ENCODE measurements at places on chromosomes 13 and 19.

DNA sequence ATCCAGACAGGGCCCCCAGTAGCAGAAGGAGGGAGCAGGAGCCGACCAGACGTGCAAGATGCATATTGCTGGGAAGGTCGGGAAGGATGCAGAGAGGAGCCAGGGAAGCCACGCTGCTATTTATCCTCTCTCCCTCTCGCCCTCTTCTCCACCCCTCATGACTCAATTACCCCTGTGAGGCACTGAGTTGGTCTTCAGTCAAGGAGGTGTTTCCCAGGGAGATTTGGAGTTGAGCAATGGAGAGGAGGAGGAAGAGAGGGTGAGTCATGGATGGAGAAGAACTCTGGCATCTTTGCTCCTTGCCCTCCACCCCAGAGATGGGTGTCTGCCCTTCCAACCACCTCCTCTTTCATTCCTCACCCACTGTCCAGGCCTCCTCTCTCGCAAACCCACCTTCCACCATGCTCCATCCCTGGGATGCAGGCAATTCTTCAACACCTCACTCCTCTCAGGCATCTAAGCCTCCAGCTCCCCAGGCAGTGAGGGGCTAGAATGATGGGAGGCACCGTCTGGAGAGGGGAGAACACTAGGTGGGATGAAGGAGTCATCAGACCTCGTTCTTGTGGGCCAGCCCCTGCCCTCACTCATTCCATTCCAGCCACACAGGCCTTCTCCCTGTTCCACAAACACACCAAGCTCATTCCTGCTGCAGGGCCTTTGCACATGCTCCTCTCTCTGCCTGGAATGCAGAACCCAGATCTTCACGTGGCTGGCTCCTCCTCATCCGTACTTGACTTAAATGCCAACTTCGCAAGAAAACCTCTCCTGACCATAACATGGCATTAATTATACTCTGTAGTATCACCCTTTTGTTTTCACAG lies at the start of gene SBSN:
SBSN (minus strand) TSS at position 94 of the 821 bp plus-strand sequence; CDS start at position 64, 30 bp downstream.
- no peak for DNase-seq

GRCh38 chr19:12656899-12657571 lies 9.5 kb downstream of the MAN2B1 start:
- DNase-seq: no peak

DNA sequence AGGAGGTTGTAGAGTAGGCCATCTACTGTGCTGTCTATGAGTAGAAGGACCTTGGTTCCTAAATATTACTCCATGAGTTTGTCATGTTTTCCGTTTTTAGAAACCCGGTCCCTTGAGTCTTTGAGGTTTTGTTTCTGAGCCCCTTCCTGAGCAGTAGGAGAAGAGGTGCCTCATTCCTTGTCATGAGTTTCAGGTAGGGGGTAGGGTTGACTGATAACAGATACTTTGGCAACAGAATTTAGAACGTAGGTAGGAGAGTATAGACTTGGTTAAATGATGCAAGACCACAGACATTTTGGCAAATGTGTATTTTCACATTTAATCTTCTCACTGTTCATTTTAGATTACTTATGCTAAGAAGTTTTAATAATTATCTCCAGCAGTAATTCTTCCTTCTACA lies 24.6 kb downstream of the LMO7 start:
- DNase-seq: no peak

DNA sequence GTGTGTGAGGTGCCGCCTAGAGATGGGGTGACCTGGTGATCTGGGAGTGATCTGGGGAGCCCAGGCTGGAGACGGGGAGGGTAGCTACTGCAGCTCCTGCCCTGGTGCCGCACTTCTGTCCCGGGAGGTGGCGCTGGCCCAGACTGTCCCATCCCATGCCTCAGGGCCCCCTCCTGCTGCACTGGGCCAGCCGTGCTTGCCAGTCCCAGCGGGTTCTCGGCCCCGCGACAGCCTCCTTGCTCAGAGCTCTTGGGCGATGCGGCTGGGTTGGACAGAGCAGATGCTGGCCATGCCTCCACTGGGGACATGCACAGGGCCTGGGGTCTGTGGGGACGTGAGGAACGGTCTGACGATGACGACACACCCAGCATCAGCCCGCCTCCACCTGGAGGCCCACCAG lies 2.5 kb downstream of the RAX2 start:
- no peak for DNase-seq

- DNase-seq: no peak
Measured at GRCh38 chr13:33004511-33004910, 11.7 kb upstream of the KL start.

DNA sequence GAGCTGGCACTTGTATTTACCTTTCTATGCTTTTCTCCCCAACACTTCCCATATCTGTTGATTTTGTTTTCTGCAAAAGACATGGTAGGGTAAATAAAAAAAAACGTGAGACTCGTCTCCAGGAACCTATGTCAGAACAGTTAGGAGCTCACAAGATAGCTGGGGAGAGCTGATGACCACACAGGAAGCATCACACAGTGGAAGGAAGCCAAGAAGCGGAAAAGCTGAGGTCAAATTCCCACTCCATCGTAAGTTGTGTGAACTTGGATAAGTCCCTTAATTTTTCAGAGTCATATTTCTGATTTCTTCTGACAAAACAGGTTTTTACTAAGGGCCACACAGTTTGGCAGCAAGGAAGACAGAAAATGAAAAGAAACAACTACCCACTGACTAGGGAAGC lies 199.6 kb downstream of the KLF5 start:
- no peak for DNase-seq

- peak; percentile 95 for DNase-seq
Measured at GRCh38 chr19:58513694-58514563, 2.1 kb upstream of the SLC27A5 start.

GRCh38 chr13:93473441-93474270 lies 247.0 kb downstream of the GPC6 start:
- DNase-seq: no peak

DNA sequence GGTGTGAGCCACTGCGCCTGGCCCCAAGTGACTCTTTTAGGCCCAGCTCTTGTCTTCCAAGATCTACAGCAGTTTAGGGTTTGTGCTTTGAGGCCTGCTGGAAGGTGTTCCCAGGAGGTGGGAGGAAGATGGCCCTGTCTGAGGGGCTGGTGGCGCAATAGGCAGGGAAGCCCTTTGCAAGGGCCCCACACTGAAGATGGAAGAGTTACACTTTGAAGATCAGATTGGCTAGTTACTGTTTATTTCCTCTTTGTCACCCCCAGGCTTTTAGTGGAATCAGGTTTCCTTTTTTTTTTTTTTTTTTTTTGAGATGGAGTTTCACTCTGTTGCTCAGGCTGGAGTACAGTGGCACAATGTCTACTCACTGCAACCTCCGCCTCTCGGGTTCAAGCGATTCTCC lies 1.9 kb upstream of the RABAC1 start:
- DNase-seq: no peak

DNA sequence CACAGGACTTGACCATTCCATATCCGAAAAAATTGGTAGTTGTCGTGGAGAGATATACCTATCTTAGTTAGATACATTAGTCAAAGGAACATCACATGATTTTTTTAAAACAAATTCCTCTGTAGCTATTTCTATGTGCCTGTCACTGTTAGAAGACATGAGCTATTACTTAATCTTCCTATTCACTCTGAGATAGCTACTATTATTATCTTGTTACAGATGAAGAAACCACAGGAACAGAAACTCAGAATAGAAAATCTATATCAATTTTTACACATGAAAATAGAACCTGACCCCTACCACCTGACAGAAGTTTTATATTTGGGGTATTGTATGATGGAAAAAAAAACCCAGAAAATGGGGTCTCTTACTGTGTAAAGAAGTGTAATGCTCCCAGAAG lies 68.9 kb upstream of the TDRD3 start:
- DNase-seq: no peak

- no peak for DNase-seq
Measured at GRCh38 chr13:73321043-73321442, 262.2 kb downstream of the KLF5 start.

DNA sequence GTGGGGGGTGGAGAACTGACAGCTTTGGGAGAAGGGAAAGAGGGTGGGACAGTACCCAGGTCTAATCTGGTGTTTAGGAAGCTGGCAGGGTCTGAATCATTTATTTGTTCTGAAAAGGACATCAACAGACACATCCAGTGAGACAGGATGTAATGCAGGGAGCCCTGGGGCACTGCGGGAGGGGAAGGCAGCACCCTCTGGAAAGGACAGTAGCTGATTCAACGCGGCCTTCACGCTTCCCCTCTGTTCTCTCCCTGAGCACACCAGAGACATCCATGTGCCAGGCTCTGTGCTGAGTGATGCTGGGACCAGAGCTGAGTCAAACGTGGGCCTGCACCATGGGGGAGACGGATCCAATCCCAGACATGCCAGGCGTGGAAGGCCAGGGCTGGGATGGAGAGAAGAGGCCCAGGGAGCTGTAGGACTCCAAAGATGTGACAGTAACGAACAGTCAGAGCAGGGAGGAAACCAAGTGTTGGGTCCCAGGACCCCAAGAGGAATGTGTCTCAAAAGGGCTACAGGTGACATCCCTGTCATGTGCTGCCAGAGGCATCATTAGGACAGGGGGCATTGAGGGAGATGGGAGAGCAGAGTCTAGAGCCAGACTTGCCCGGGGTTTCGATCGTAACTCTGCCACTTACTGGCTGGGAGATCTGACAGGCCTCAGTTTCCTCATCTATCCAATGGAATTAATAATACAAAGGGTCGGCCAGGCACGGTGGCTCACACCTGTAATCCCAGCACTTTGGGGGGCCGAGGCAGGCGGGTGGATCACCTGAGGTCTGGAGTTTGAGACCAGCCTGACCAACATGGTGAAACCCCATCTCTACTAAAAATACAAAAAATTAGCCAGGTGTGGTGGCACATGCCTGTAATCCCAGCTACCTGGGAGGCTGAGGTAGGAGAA lies 1.7 kb downstream of the ETFB start:
- no peak for DNase-seq

GRCh38 chr19:43362745-43363144 lies 9.3 kb downstream of the CD177 start:
- no peak for DNase-seq

DNA sequence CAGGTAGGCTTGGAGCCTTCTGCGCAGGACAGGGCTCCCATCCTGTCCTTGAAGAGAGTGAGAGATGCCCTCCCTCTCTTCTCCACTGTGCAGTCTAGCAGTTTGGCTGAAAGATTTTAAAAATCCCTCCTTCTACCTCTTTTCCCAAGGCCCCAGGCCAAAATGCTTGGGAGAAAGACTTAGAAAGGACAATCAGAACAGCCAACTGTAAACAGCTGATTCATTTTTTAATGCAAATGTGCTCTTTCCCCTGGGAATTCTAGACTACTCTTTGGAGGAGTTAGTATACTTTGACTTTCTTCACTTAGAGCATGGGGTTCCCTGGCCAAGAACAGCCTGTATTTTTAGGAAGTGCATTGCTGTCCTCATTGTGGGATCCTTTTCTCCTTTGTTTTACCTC lies 398.9 kb downstream of the GPC6 start:
- no peak for DNase-seq

- no peak for DNase-seq
Measured at GRCh38 chr19:15393963-15394362, 14.4 kb upstream of the AKAP8 start.

DNA sequence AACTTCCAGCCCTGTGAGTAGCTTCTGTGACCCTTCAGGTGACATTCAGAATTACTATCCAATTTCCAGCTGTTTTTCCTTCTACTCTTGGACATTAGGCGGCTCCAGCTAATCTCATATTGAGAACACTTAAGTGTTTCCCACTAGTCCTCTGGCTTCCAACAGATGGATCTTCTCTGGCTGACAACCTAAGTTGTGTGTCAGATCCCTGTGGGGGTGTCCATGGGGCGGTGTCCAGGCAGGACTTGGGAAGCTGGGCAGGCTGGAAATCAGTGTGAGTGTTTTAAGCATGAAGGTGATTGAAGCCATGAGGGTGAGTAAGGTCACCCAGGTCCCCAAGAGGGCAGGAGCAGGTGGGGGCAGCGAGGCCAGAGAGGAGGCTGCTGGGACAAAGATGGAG lies 10.1 kb downstream of the CNOT3 start:
- no peak for DNase-seq

DNA sequence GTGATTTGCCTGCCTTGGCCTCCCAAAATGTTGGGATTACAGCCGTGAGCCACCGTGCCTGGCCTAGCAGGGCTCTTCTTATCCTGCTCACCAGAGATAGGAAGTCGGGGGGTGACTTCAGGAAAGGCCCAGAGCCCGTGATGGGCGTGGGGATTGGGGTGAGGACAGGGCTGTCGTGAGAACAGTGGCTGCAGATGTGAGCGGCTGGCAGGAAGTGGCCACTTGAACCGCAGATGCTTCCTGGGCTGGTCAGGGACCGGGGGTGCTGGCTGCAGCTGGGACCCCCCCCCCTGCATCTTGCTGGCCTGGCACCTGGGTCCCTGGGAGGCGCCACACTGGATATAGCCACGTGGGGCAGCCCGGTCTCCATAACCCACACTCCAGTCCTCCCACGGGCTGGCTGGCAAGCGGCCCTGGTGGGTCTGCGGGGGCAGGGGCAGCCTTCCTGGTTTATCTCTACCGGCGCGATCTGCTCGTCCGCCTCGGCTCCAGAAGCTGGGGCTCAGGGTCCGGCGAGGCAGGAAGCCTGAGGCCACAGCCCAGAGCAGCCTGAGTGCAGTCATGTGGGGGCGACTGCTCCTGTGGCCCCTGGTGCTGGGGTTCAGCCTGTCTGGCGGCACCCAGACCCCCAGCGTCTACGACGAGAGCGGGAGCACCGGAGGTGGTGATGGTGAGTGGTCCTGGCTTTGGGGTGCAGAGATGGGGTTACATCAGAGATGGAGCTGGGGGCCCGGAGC lies at the start of gene F2RL3:
F2RL3 (plus strand) TSS at position 371 of the 737 bp plus-strand sequence; CDS start at position 562, 191 bp downstream.
- DNase-seq: no peak

- DNase-seq: no peak
Measured at GRCh38 chr13:47841151-47841550, 159.9 kb downstream of the SUCLA2 start.

- no peak for DNase-seq
Measured at GRCh38 chr13:111178402-111178801, 63.3 kb downstream of the ARHGEF7 start.

DNA sequence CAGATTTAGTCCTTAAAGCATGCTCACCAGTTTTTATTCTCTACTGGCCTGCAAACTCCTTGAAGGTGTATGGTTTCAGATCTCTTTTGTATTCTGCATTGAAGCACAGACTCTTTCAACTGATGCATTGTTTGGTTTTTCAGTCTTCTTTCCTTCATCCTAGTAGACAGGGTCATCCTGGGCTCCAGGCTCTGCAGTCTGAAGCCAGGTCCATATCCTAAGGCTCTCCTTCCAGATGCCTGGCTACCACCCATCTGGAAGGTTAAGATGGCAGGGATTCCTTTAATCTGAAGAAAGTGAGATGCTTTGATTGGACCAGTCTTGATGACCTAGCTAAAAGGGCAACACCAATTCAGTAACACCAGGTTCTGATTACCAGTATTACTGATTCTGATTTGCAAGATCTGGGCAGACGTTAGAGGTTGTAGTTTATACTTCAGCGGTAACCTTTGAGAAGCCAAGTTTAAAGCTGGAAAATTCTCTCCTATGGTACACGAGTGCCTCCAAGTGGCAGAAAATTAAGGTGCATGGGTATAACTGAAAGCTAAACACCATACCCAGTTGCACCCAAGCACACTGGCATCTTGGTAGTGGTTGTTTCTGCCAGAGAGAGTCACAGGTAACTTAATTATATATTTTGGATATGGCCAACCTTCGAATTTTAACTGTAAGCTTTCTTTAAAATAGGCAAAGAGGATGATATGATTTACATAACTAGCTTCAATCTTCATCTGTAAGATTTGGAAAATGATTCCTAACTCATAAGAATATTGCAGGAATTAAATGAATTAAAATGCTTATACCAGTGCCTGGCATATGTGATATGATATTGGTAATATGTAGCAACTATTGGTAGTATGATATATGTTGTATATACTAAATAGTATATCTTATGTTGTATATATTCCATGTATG lies 1651.9 kb upstream of the MIR17HG start:
- DNase-seq: no peak

- DNase-seq: no peak
Measured at GRCh38 chr13:113044391-113045114, 61.0 kb upstream of the F7 start.

GRCh38 chr13:44433863-44434765 lies 60.5 kb downstream of the SERP2 start:
- no peak for DNase-seq

Measured in CD4-positive, alpha-beta T cell treated with Interleukin-12 subunit alpha and Interleukin-12 subunit beta, for 1 hour (primary cell).